ENCODE measurements at places on chromosomes 12 and 14.

- H3K27me3 ChIP-seq = no peaks in the 10 kb centered on the region
- H3K27ac ChIP-seq = no peak overlapping the region
- H3K4me3 ChIP-seq = no peak overlapping the region
- no peaks in the 10 kb centered on the region for H3K36me3 ChIP-seq
- no peak for DNase-seq
- H3K4me1 ChIP-seq = no peaks in the 10 kb centered on the region
Observed at GRCh38 chr14:74346341-74346740, 1.9 kb upstream of the VRTN start.

GRCh38 chr14:20489093-20489994 lies 16.0 kb upstream of the RNASE10 start:
- peaks cover 8% of the 10 kb centered on the region for H3K4me1 ChIP-seq
- DNase-seq = no peak
- no peak overlapping the region for H3K27ac ChIP-seq
- no peaks in the 10 kb centered on the region for H3K36me3 ChIP-seq

GRCh38 chr12:81888961-81889360 lies 129.8 kb upstream of the PPFIA2 start:
- H3K27ac ChIP-seq = no peak overlapping the region
- no peak overlapping the region for H3K4me3 ChIP-seq
- DNase-seq = no peak
- no peaks in the 10 kb centered on the region for H3K27me3 ChIP-seq

DNA sequence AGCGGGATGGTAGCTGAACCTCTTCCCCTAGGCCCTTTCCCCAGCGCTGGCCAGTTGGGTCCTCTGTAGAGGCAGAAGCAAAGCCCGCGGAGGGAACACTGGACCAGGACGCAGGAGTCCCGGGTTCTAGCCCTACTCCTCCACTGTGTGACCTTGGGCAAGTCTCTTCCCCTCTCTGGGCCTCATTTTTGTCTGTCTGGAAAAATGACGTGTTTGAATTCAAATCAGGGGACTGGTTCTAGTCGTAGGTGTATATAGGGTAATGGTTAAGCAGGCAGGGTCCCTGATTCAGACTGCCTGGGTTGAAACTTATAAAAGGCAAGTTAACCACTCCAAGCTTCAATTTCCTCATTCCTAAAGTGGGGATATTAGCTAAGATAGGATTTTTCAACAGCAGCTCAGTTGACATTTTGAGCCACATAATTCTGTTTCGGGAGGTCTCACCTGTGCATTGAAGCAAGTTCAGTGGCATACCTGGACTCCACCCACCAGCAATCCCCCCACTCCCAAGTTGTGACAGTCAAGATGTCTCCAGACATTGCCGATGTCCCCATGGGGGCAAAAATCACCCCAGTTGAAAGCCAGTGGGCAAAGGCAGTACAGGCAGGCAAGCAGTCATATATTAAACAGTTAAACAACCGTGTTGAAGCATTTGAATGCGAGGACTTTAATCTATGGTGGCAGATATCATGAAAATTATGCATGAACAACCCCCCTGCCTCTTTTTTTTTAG lies 899 bp downstream of the TPCN1 start:
- DNase-seq = peak; percentile 53
- H3K4me3 ChIP-seq = peak overlapping the region; percentile 74
- H3K4me1 ChIP-seq = peaks cover 10% of the 10 kb centered on the region
- no peak overlapping the region for H3K27ac ChIP-seq

Data from H1 (cell line).